Aorta (tissue), 5 donors: ENCODE measurements at places on chromosomes 6 and 20. TPM values are rescaled to one million over a fixed set of nuclear protein-coding genes. Genes with fewer than 3 reads are reported as not detected.

The TP53RK gene
- 9.4 TPM for total RNA-seq

GRCh38 chr6:159086033-159086618 is 41.3 kb upstream of the TAGAP start:
- no peak for DNase-seq

DNA sequence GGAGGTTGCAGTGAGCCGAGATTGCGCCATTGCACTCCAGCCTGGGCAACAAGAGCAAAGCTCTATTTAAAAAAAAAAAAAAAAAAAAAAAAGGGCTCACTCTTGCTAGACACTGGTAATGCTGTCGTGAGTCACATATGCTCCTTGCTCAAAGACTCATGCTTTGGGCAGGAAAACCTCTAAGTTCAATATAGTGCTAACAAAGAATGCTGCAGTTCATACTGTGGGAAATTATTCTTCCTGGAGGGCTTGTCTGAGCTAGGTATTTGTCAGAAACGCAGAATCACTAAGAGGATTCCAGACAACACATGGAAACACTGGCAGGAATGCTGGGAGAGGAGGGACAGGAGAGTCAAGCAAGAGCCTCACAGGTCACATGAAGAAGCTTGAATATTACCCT is 2.3 kb upstream of the LYRM2 start:
- no peak for DNase-seq

The OLIG3 gene
- not detected for total RNA-seq

- no peak for DNase-seq
These were observed 3.7 kb downstream of the RAD21L1 start for GRCh38 chr20:1229541-1229940.
